ENCODE measurements at places on chromosomes 4 and X.

DNA sequence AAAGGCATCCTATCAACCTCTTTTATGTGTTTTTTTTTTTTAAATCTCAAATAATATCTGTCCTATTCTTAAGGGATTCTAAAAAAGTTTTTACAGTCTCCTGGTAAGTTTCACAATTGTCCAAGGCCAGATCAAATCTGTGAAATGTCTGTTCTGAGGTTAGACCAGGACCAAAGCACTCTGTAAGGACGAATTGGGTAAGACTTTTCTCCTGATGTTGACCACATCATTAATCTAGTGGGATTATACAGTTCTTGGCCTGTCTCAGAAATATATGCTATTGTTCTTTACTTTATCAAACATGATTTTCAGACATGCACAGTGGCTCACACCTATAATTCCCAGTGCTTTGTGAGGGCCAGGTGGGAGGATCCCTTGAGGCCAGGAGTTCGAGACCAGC lies 45.8 kb upstream of the TMEM131L start:
- DNase-seq: no peak

DNA sequence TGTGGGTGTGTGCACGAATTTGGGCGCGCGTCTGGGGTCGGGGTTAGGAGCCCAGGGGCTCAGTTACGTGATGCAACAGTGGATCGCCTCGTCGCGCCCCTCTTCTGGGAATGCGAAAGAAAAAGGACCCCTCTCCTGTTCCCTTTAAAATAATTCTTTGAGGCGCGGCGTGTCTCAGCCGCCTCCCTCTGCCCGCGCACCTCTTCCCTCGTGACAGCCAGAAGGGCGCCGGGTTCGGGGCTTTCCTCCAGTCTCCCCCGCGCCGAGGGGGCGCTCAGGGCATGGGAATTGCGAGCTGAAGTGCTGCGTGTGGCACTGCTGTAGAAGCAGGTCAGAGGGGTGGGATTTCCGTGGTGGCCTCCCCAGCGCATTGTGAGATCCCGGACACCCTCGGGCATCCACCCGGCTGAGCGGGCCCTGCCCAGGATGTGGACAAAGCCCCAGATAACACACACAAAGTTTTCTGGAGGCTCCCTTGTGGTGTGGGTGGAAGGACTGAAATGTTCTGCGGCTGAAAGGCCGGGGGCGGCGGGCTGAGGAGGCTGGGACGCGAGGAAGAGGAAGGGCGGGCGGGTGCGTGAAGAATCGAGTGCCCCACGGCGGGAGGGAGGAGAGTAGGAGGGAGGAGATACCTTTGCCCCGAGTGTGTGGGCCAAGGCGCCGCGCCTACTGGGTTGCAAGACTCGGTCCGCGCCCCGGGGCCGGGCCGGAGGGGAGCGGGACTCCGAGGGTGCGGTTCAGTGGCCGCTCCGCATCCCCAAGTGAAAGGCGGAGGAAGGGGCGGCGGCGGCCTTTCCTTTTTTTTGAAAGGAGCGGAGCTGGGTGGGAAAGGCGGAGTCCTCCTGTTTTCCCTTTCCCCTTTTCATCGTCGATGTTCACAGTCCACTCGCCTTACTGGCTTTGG lies 752 bp downstream of the SEPTIN11 start:
- no peak for DNase-seq

- DNase-seq: no peak
These were observed at the start of gene GPRASP1 for GRCh38 chrX:102651242-102652011. TSS of gene GPRASP1 (plus strand) at chrX:102651483. CDS start at chrX:102653914, 2,431 bp downstream.

DNA sequence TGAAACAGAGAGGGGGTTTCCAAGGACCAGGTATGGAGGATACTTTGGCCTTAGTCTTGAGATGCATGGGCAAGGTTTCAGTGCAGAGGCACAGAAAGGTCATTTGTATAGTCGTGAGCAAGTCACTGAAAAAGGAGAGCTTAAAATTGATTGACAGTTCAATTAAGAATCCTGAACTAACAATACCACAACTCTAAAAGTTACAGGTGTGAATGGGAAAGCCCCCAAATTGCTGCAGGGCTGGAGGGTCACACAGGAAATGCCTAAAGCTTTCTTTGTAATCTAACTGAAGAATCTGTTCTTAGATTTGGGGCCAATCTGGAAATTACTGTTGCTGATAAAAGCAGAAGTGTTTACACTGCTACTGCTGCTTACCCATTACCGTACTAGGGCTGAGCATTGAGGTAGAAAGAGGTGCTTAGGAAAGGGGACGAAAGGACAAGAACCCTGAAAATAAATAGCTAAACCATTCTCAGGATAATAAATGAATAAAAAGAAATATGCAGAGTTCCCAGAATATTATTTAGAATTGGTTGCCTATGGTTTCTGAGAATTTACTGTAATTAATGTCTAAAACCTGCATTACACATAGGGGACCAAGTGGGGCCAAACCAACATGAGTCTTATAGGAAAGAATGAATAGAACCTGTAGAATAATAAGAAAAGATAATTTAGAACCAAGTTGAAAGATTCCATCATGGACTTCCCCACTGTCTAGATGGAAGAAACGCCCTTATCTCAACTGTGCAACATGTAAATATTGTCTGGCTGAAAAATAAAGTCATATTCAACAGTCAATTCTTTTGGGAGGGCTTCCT lies 91.9 kb upstream of the PPP1R2C start:
- no peak for DNase-seq

DNA sequence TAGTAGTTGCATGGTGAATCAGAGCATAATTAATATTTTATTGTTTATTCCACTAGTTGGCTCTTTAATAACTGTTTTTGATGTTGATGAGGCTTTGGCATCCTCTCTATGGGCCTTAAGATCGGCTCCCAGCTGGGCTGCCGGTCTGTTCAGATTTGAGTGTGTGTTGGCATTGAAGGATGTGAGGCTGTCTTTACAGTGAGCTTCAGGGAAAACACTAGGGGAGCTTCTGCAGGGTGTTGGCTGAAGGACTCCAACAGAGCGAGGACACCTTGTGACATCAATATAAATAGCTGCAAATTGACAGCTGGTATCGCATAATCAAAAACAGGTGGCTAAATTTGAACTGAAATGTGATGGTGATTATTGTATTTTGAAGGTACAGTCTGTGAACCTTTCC lies 322.0 kb downstream of the FSTL5 start:
- no peak for DNase-seq

- DNase-seq: no peak
These were observed 338.3 kb downstream of the STIM2 start for GRCh38 chr4:27198971-27199370.

- no peak for DNase-seq
These were observed 17.3 kb upstream of the TBC1D14 start for GRCh38 chr4:6892190-6892908.

DNA sequence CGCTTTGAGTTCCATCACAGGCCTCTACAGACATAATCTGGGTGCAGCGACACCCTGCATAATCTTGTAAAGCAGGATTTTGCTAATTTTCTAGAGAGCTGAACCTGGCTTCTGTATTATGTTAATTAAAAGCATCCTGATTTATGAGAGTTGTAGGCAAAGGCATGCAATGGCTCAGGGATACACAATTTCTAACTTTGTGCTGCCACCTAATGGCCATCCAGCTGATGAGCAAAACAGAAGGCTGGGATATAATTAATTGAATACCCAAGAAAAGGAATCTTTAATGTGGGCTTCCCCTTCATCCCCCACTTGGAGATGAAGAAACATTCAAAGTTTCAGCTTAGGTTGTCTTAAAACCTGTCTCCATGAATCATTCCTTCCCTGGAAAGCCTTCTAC lies 78.1 kb downstream of the BMP15 start:
- DNase-seq: no peak

DNA sequence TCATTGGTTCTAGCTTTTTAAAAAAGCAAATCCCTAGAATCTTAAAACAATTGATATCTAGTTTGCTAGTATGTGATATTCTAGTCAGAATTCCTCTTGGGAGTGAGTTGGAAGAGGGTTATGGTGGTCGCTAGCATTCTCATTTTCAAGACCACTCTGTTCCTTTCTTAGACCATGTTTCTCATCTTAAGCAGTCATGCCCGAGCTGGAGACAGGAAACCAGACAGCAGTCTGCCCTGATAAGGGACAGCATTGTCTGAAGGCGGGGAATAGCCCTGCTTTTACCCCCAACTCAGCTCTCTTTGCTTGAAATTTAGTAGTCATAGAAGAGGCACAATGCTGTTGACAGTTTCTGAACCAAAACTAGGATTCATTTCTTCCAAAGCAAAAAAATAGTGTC lies 5.2 kb downstream of the KLF3 start:
- DNase-seq: no peak

DNA sequence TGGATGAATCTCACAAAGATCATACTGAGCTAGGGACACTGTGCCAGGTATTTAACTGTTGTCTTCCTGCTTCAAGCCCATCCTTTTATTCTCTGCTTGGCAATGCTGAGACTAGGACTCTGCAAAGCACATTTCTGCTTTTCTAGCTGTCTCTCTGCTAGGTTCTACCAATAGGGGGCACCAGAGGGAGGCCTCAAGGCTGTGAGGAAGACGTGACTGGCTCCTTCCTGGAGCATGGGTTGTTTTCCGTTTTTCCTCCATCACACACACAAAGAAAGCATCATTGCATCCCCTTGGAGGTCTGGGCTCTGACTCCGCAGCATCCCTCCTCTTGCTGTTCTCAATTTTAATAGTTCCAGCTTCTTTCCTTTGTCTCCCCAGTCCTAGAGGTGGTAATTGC lies 10.9 kb upstream of the DCTD start:
- DNase-seq: no peak
